ENCODE measurements at places on chromosomes 7 and 10. TPM values are rescaled to one million over a fixed set of nuclear protein-coding genes. Genes with fewer than 3 reads are reported as not detected.

GRCh38 chr7:158024881-158025280 lies 562.7 kb downstream of the PTPRN2 start:
- no peak overlapping the region for H3K27ac ChIP-seq
- no peak overlapping the region for H3K4me3 ChIP-seq
- H3K27me3 ChIP-seq: no peaks in the 10 kb centered on the region
- no peaks in the 10 kb centered on the region for H3K36me3 ChIP-seq
- DNase-seq: no peak

DNA sequence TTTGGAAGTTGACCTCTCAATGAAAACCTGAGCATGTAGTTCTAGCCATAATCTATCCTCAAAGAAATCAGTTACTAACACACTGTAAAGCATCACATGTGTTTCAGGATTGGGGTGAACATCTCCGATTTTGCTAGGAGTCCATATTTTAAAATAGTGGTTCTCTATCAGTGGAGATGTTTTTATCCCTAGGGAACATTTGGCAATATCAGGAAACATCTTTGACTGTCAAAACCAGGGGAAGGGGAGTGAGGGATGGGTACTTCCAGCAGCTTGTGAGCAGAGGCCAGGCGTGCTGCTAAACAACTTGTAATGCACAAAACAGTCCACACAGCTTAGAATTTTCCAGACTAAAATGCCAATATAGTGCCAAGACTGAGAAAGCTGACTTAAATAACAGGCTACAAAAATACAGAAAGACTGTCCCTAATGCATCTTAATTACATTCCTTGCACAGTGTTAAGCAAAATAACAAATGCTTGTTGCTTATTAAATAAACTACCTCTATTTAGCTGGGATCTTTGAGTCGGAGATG lies 120.9 kb downstream of the CRPPA start:
- H3K27me3 ChIP-seq: no peaks in the 10 kb centered on the region
- no peak overlapping the region for H3K27ac ChIP-seq
- no peaks in the 10 kb centered on the region for H3K4me1 ChIP-seq
- no peak overlapping the region for H3K4me3 ChIP-seq
- no peak for DNase-seq
- H3K36me3 ChIP-seq: no peaks in the 10 kb centered on the region

Gene ADRA2A
- total RNA-seq: not detected

DNA sequence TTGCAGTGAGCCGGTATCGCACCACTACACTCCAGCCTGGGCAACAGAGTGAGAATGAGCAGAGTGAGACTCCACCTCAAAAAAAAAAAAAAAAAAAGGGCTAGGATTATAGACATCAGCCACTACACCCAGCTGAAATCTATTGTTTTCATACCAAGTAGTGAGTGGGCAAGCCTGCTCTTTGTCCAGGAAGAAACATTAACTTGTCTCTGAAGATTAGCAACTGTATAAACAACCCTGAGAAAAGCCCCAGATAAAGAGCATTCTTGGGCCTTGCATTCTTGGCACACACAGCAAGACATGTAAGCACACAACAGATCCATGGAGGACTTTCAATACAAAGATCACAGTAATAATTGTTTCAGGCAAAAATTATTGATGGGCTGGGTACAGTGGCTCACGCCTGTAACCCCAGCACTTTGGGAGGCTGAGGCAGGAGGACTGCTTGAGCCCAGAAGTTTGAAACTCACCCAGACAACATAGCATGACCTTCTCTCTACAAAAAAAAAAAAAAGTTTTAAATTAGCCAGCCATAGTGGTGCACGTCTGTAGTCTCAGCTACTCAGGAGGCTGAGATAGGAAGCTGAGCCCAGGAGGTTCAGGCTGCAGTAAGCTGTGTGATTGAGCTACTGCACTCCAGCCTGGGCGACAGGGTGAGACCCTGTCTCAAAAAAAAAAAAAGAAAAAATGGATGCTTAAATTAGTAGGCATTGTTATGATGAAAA lies 4.4 kb downstream of the PSPH start:
- no peak overlapping the region for H3K27ac ChIP-seq
- no peak overlapping the region for H3K4me3 ChIP-seq
- H3K36me3 ChIP-seq: no peaks in the 10 kb centered on the region
- no peaks in the 10 kb centered on the region for H3K27me3 ChIP-seq

Gene CRPPA
- total RNA-seq: 0.60 TPM

Gene SAP25
- 34.6 TPM for total RNA-seq

GRCh38 chr10:30366829-30367228 lies 17.8 kb upstream of the MTPAP start:
- H3K36me3 ChIP-seq: no peaks in the 10 kb centered on the region
- DNase-seq: no peak
- no peak overlapping the region for H3K4me3 ChIP-seq
- H3K27ac ChIP-seq: no peak overlapping the region
- H3K27me3 ChIP-seq: peaks cover 5% of the 10 kb centered on the region
- peaks cover 2% of the 10 kb centered on the region for H3K4me1 ChIP-seq

GRCh38 chr7:130950741-130951140 lies 216.7 kb upstream of the KLF14 start:
- peaks cover 54% of the 10 kb centered on the region for H3K36me3 ChIP-seq
- no peak overlapping the region for H3K4me3 ChIP-seq
- H3K27ac ChIP-seq: no peak overlapping the region
- peaks cover 58% of the 10 kb centered on the region for H3K4me1 ChIP-seq

DNA sequence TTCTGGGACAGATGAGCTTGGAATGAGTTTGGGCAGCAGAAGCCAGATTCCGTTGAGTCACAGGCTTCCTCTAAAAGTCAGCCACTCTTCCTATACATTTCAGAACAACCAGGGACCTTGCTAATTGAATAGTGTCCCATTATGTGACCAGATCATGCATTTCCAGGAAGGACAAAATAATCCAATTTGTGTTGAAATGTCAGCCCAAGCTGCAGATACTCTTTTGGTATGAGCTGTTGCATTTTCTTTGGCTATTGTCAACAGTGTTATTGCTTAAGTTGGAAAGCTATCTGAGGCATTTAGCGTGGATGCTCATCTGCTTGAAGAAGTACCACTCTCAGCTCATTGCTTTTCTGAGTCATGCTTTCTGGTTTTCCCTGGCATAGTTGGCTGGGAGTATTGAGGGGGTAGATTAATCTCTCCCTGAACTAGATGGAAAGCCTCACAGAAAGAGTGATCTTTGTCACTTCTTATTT lies 223.7 kb upstream of the HABP2 start:
- no peaks in the 10 kb centered on the region for H3K4me1 ChIP-seq
- DNase-seq: no peak
- H3K27ac ChIP-seq: no peak overlapping the region
- no peaks in the 10 kb centered on the region for H3K36me3 ChIP-seq

Gene SIRT1
- 21.9 TPM for total RNA-seq

DNA sequence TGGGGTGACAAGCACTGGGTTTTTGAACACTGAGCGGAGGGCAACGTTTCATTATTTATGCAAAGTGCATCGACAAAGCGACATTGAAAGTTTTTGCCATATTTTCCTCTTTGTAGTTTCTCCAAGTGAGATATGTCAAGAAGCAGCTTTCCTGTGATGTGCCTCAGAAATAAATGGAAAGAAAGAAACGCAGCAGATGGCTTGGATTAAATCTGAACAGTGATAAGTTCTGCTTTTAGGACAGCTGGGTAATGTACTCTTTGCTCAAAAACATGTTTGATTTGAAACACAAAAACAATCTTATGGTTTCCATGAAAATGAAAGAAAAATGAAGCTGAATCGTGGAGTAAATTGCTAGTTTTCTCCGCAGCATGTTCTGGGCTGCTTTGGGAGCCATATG lies 166.3 kb downstream of the PTPRN2 start:
- DNase-seq: no peak
- no peak overlapping the region for H3K27ac ChIP-seq
- H3K4me1 ChIP-seq: no peaks in the 10 kb centered on the region
- H3K36me3 ChIP-seq: no peaks in the 10 kb centered on the region
- no peaks in the 10 kb centered on the region for H3K27me3 ChIP-seq
- H3K4me3 ChIP-seq: no peak overlapping the region

- H3K4me1 ChIP-seq: no peaks in the 10 kb centered on the region
- no peak for DNase-seq
- H3K27me3 ChIP-seq: peaks cover 3% of the 10 kb centered on the region
- no peak overlapping the region for H3K27ac ChIP-seq
- H3K4me3 ChIP-seq: no peak overlapping the region
These were observed 106.4 kb upstream of the IMMP2L start for GRCh38 chr7:111668711-111669110.

GRCh38 chr7:159099711-159100231 lies 44.9 kb downstream of the VIPR2 start:
- H3K27me3 ChIP-seq: no peaks in the 10 kb centered on the region
- DNase-seq: no peak
- H3K4me3 ChIP-seq: no peak overlapping the region
- H3K36me3 ChIP-seq: no peaks in the 10 kb centered on the region
- no peak overlapping the region for H3K27ac ChIP-seq

GRCh38 chr7:115707258-115708012 lies 323.1 kb downstream of the TFEC start:
- no peaks in the 10 kb centered on the region for H3K36me3 ChIP-seq
- H3K27ac ChIP-seq: no peak overlapping the region
- DNase-seq: no peak
- no peaks in the 10 kb centered on the region for H3K27me3 ChIP-seq
- no peaks in the 10 kb centered on the region for H3K4me1 ChIP-seq

Gene MOGAT3
- total RNA-seq: not detected

Gene RAB19
- total RNA-seq: 6.9 TPM

- H3K27me3 ChIP-seq: peaks cover 5% of the 10 kb centered on the region
- DNase-seq: peak; percentile 32
- H3K4me1 ChIP-seq: peaks cover 5% of the 10 kb centered on the region
- H3K4me3 ChIP-seq: no peak overlapping the region
These were observed 61.4 kb upstream of the PPP1R3C start for GRCh38 chr10:91694170-91694794.

Gene LRRD1
- not detected for total RNA-seq

- DNase-seq: no peak
- H3K27ac ChIP-seq: peak overlapping the region; percentile 93
- peaks cover 34% of the 10 kb centered on the region for H3K4me1 ChIP-seq
- no peaks in the 10 kb centered on the region for H3K36me3 ChIP-seq
These were observed 377 bp upstream of the POLR1F start for GRCh38 chr7:19709249-19709578.

GRCh38 chr7:154937837-154938236 lies 65.1 kb downstream of the PAXIP1 start:
- no peaks in the 10 kb centered on the region for H3K4me1 ChIP-seq
- no peaks in the 10 kb centered on the region for H3K27me3 ChIP-seq
- H3K36me3 ChIP-seq: peaks cover 31% of the 10 kb centered on the region
- no peak overlapping the region for H3K4me3 ChIP-seq

GRCh38 chr7:99505324-99505662 lies 831 bp downstream of the ZKSCAN5 start:
- H3K36me3 ChIP-seq: peaks cover 21% of the 10 kb centered on the region
- no peaks in the 10 kb centered on the region for H3K27me3 ChIP-seq
- peak overlapping the region; percentile 92 for H3K4me3 ChIP-seq
- H3K27ac ChIP-seq: peak overlapping the region; percentile 99

DNA sequence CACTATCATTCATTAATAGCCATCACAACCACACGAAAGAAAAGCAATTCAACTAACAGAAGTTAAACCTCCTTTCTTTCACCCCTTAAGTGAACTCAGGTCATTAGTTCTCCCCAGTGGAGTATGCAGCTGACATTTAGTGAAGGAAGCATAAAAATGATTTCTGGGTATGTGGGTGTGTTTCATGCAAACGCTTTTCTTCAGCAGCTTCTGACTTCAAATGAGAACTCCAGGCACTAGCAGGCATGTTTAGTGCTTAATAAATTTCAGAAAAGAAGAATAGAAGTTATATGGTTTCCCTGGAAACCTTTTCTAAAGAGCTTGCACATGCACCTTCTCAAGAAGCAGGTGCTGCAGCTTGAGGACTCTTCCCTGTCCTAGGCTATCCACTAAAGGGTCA lies 62.5 kb downstream of the PIK3CG start:
- H3K27me3 ChIP-seq: no peaks in the 10 kb centered on the region
- no peaks in the 10 kb centered on the region for H3K4me1 ChIP-seq

DNA sequence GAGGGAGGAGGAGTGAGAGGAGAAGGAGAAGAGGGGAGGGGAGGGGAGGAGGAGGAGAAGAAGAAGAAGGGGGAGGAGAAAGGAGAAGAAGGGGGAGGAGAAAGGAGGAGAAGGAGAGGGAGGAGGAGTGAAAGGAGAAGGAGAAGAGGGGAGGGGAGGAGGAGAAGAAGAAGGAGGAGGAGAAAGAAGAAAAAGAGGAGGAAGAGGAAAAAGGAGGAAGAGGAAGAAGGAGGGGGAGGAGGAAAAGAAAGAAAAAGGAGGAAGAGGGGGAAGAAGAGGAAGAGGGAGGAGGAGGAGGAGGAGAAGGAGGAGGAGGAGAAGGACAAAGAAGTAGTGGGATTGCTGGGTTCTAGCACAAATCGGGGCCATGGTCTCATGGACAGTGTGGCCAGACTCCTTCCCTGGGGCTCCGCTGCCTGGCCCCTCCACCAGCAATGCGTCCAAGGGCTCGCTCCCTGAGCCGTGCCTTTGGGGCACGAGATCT lies 4.2 kb upstream of the MAFK start:
- H3K27me3 ChIP-seq: peaks cover 13% of the 10 kb centered on the region
- no peak for DNase-seq
- peaks cover 4% of the 10 kb centered on the region for H3K4me1 ChIP-seq
- H3K36me3 ChIP-seq: no peaks in the 10 kb centered on the region
- H3K27ac ChIP-seq: no peak overlapping the region
- H3K4me3 ChIP-seq: no peak overlapping the region

GRCh38 chr10:5570979-5571810 lies 46.4 kb downstream of the CALML3 start:
- peaks cover 14% of the 10 kb centered on the region for H3K4me1 ChIP-seq
- H3K4me3 ChIP-seq: no peak overlapping the region
- no peak overlapping the region for H3K27ac ChIP-seq
- no peak for DNase-seq

DNA sequence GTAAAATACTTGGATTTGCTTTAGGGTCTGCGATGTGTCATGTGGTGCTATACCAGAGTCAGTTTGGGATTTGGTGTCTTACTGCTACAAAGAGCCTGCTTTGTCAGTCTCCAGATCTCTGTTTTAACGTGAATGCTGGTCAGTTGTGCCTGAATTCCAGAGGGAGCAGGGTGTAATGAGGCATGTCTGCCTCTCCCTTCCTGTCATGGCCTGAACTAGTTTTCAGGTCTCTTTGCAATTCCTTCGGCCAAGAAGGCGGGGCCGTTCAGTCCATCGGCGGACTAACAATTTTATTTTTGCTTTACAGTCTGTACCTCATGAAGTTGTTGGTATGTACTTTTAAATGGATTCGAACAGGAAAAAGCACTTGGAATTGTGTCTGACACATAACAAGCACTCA lies 465.1 kb upstream of the ADARB2 start:
- H3K36me3 ChIP-seq: no peaks in the 10 kb centered on the region
- no peak overlapping the region for H3K27ac ChIP-seq
- DNase-seq: no peak
- H3K27me3 ChIP-seq: peaks cover 1% of the 10 kb centered on the region
- H3K4me3 ChIP-seq: no peak overlapping the region

GRCh38 chr10:101607124-101607523 lies 19.0 kb downstream of the DPCD start:
- DNase-seq: no peak
- H3K27me3 ChIP-seq: no peaks in the 10 kb centered on the region
- peaks cover 16% of the 10 kb centered on the region for H3K36me3 ChIP-seq
- peaks cover 8% of the 10 kb centered on the region for H3K4me1 ChIP-seq

- no peaks in the 10 kb centered on the region for H3K4me1 ChIP-seq
- no peak for DNase-seq
- no peak overlapping the region for H3K4me3 ChIP-seq
- H3K27ac ChIP-seq: no peak overlapping the region
- H3K36me3 ChIP-seq: no peaks in the 10 kb centered on the region
These were observed 444.8 kb downstream of the AUTS2 start for GRCh38 chr7:70043015-70043538.
